ENCODE measurements at places on chromosomes 2 and 18. TPM values are rescaled to one million over a fixed set of nuclear protein-coding genes. Genes with fewer than 3 reads are reported as not detected.

The HOXD10 gene
- 7.8 TPM for total RNA-seq

The ACKR3 gene
- total RNA-seq: 20.7 TPM

The RIT2 gene
- not detected for total RNA-seq

The C2orf72 gene
- total RNA-seq: not detected

The MOCOS gene
- total RNA-seq: 0.13 TPM

The GALNT3 gene
- total RNA-seq: under 0.01 TPM

The TFPI gene
- 1,528 TPM for total RNA-seq

The GDF7 gene
- 17.2 TPM for total RNA-seq

The KHK gene
- 3.0 TPM for total RNA-seq

The TLX2 gene
- total RNA-seq: not detected

The TMEM37 gene
- 0.13 TPM for total RNA-seq

The LIPT1 gene
- 5.3 TPM for total RNA-seq

The MYOM1 gene
- 0.26 TPM for total RNA-seq

The PSD4 gene
- 0.51 TPM for total RNA-seq

The PDE6D gene
- 14.9 TPM for total RNA-seq

The GTF2A1L gene
- total RNA-seq: 0.13 TPM

The QPCT gene
- 3.9 TPM for total RNA-seq

DNA sequence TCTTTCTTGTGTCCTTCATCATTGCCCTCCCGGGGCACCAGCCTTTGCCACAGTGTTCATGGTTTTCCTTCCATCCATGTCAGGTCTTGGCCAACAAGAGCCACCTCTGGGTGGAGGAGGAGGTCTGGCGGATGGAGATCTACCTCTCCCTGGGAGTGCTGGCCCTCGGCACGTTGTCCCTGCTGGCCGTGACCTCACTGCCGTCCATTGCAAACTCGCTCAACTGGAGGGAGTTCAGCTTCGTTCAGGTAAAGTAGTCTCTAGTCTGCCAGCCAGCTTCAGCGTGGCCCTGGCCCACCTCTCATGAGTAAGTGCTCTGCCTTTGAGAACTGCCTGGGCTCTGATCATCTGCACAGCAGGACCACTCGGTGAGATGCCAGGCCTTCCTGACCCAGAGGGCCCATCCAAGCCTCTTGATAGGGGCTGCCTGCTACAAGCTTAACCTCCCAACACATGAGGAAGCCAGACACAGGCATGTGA lies 31.0 kb downstream of the STEAP3 start:
- no peak for DNase-seq

DNA sequence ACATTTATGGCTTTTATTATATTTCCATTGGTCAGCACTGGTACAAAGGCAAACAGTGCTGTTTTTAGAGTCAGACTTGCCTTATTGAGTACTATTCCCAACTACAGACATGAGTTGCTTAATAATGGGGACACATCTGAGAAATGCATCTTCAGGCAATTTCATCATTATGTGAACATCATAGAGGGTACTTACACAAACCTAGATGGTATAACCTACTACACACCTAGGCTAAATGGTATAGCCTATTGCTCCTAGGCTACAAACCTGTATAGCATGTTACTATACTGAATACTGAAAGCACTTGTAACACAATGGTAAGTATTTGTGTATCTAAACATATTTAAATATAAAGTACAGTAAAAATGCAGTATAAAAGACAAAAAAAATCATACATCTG lies 36.4 kb downstream of the OLA1 start:
- no peak for DNase-seq

- no peak for DNase-seq
These were observed 21.6 kb downstream of the MTHFD2 start for GRCh38 chr2:74219846-74220486.

DNA sequence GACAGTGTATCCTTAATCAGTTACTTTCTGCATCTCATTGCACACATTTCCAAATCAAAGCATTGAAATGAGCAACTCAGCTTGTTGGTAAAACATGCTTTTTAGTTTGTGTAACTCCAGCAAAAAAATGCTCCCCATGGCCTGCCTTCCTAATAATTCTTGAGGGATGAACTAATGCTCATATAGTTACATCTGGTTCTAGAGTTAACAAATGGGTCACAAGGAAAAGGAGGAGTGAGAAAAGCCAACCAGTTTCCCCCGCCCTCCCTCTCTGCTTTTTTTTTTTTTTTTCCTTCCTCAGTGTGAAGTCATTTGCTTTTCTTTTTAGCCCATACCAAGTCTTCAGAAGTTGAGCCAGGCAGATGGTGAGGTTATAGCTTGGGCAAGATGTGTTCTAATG lies 231.7 kb downstream of the MTX2 start:
- DNase-seq: no peak

DNA sequence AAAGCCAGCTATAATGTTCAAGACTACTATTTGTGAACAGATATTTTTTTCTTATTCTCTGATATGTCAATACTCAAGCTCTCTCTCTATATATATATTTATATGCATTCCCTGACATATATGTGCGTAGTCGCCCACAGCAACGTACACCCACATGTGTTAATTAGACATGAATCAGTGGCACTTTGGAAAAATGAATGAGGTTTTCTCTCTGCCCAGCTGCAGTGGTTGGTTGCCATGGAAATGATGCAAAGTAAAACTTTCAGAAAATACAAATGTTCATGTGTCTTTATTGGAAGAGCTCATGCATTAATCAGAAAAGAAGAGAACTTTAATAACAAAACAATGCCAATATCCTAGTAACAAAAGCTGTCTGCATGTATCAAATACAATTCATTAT lies 34.7 kb downstream of the UNC80 start:
- no peak for DNase-seq

DNA sequence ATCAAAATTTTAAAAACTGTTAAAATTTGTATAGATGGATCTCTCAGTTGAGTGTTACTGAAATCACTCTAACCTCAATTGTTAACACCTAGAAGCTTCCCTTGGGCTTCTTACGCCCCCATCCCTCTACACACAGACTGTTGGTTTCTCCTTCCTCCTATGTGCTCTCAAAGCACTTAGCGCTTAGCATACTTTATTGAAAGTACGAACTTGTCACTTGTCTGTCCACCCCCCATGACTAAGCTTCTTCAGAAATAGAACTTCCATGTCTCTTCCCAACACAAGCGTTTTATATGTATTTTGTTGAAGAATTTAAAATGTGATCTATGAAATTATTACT lies 441 bp downstream of the MPHOSPH10 start:
- peak; percentile 3 for DNase-seq

GRCh38 chr2:164567335-164567989 lies 53.8 kb downstream of the GRB14 start:
- DNase-seq: no peak

DNA sequence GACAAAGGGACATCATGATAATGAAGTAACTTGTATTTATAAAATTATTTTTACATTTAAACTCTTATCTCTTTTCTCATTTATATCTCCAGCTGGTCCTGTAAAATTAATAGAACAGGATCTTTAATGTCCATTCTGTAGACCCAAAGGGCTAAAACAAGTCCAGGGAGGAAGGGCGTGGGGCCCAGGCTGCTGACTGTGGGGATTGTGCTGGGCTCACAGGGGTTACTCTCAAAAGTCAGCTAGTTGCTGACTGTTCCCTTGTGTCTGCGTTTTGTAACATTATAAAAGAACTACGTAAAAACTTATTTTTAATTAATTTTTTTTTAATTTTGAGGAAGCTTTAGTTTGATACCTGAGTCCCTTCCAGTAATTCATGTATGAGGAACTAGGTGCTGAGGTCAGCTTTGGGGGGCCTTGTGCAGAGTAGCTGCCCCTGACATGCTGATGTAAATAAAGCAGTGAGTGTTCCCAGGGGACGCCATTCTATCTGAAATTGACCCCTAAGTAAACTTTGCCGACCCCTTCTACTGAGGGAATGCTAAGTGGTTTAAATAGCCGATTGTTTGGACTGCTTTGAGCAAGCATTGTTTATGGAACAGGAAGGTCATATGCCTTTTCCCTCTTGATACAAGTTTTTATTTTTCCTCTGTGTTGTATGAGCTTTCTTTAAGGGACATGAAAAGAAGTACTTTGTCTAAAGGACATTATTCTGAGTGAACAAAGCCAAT lies 56.4 kb downstream of the MERTK start:
- no peak for DNase-seq

DNA sequence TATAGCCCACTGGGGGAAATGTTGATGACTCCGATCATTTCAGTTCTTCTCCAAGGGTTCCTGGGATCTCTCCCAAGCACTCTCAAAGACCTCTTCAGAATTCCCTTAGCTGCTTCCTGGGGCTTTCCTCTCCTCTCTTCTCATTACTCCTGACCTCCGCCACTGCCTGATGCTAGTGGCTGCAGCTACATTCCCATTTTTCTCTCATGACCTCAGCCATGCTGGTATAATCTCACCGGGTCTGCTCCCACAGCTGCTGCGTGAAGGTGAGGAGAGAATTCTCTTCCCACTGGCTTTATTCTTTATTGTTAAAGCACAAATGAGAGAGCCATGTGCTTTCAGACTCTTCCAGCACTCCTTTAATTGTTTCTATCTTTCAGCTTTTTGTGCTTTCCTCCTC lies 312.0 kb upstream of the ETAA1 start:
- no peak for DNase-seq

- no peak for DNase-seq
These were observed 31.8 kb upstream of the NTSR2 start for GRCh38 chr2:11701751-11702301.

DNA sequence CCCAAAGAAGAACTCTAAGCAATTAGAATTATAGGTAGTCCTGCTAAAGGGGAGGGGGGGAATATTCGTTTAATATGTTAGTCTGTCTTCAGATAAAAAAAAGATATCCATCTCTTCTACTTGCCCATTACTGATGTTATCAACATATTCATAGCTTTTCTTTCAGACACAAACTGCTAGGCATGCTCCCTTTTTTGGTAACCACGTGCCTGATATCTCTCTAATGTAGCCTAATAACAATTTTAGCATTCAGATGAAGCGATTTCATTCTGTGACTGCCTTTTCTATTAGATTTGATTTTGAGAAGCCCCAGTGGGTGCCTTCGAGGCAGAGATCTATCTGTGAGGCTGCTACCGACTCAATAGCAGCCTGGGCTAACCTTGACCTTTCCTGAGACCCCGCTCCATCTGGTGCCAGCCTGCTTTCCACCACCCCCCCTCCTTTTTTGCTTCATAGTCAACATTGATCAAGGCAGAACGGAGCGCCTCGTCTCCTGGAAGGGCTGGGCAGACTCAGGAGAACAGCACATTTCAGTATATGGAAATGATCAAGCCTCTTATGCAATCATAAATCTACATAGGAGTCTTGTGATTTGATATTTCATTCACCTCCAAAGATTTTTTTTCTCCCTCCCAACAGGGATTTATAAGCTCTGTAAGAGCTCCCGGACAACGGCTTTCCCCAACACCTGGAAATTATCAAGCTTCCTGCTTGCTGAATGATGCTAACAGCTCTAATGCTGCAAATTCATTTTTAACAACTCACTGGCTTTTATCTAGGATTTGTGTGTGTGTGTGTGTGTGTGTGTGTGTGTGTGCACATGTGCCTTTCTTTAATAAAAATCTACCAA lies 14.7 kb upstream of the BCL11A start:
- no peak for DNase-seq

DNA sequence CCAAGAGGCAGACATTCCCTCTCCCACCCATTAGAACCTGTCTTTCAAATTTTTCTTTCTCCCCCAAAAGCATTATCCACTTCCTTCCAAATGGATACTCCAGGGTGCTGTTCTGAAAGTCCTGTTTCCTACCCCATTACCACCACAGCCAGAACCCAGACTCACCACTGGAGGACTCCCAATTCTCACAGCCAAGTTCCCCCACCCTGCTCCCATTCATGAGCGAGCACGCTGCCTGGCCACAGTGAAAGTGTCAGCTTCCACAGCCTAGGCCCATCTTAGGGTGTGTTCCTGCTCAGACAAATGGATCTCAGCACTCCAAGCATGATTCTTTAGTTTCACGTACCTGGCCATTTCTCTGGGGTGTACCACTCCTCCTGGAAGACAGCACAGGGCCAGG lies 3.8 kb upstream of the ANKRD53 start:
- DNase-seq: no peak

DNA sequence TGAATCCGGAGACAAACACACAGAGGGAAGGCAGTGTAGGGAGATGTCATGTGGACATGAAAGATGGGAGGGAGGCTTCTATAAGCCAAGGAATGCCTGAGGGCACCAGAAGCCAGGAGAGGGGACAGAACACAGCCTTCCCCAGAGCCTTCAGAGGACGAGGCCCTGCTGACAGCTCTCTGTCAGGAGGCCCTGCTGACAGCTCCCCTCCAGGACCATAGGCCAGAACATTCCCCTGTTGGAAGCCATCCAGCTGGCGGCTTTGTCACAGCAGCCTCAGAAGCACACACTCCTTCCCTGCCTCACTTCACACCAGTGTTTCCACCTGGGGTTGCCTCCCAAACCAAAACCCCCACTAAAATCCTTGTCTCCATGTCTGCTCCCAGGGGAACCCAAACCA lies 171.3 kb upstream of the ID2 start:
- DNase-seq: no peak

GRCh38 chr2:59413751-59414570 lies 1139.5 kb downstream of the BCL11A start:
- no peak for DNase-seq

DNA sequence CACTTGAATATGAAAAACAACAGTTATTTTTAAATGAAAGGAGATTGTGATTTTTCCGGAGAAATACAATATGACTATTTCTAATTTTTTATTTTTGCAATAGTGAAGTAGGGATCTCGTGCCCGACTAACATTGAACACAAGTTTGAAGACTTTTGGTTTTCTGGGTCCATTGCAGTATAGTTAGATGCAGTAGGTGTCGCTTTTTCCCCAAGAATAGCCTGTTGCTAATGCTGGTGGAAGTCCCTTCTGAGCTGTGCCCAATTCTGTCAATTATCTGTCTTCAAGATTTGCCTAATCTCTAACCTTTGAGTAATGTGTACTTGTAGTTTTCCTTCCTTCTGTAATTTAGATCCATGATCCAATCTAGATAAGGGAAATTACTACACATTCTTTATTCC lies 36.5 kb downstream of the SEMA4F start:
- DNase-seq: peak; percentile 37

GRCh38 chr18:984004-984403 lies 79.3 kb downstream of the ADCYAP1 start:
- DNase-seq: no peak

DNA sequence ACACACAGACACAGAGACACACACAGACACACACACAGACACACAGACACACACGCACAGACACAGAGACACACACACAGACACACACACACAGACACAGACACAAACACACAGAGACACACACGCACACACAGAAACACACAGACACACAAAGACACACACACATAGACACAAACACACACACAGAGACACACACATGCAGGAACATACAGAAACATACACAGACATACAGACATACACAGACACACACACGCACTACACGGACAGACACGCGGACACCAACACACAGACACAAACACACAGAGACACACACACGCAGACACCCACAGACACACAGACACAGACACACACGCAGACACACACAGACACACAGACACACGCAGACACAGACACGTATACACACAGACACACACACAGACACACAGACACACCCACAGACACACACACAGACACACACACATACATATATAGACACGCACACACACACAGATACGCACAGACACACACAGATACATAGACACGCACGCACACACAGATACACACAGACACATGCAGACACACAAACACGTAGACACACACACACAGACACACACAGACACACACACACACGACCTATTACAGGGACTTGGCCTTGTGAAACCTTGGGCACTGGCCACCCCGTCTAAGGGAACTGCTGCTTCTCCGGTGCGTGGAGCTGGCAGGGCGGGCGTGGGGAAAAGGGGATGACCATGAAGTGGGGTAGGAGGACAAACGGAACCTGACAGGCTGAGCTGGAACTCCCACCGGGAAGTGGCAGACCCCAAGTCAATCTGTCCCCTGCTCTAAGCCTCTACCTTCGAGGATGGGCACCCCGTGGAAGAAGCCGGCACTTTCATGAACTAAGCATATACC lies 211.4 kb downstream of the TFCP2L1 start:
- no peak for DNase-seq

All from dermis microvascular lymphatic vessel endothelial cell (primary cell).